ENCODE measurements at places on chromosomes 6 and 20.

DNA sequence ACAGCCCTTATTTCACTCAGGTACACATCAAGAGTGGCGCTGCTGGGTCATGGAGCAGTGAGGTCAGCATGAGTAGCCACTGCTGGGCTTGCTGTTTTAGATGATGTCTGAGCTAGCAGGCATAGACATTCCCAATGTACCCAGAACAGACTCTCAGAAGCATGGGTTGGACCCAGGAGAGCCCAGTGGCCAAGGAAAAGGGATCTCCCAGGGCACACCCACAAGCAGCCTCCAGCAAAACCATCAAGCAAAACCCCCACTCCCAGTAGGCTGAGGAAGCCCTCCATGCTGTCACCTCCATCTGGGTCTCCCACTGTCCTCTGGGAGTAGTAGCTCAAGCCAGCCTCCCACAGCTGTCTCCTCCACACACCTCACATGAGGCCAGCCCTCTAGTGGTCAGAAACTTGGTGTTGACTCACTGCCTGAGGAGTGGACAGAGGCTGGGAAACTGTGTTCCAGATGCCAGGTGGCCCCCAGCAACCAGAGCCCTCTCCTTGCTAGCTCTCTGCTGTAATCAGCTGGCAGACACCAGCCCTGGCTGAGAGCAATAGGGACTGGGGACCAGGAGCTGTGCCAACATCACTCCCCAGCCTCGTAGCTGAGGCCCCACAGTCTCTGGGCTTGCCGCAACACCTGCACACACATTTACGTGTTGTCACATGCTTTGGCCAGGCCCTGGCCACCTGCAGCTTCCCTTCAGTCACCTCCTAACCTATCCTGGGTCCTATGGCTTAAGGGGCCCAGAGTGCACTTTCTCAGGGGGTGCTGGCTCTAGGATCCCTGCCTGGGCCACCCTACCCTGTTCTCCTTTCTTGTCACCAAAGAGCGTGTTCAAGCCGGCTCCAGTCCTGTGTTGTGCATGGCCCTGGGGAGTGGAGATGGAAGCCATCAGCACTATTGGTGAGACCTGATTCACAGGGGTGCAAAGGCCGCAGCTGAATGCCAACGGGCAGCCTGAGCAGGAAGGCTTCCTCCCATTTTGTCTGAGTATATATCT lies 1.9 kb upstream of the AP5S1 start:
- peak; percentile 80 for DNase-seq

DNA sequence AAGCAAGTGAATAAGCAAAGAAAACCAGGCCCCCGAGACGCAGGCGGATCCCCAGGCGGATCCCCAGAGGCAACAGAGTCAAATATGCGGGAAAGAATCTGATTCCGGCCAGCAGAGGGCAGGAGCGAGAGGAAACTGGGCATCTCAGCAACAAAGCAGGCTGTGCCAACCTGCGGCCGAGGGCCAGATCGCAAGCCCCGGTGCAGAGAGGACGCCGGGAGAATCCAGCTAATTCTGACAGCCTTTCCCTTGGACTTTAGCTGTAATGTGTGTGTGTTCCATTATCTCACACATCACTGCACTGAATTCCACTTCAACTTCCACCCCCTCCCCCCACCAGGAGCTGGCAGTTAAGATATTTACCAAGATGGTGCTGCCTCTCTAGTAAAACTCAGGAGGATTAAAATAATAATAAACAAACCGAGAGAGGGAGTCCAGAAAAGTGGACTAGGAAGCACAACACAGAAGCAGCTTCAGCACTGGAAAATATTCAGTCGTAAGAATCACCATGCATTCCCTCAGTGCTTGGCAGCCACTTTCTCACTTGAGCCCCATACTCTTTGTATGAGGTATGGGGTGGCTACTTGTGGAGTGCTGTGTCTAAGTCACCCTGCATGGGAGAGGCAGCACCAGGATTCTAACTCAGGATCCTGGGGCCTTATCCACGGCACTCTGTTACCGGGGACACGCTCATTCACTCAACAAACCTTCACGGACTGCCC lies 66.2 kb upstream of the SNX9 start:
- DNase-seq, result peak; percentile 87

GRCh38 chr6:53710788-53711187 lies 45.2 kb upstream of the KLHL31 start:
- DNase-seq, result no peak

DNA sequence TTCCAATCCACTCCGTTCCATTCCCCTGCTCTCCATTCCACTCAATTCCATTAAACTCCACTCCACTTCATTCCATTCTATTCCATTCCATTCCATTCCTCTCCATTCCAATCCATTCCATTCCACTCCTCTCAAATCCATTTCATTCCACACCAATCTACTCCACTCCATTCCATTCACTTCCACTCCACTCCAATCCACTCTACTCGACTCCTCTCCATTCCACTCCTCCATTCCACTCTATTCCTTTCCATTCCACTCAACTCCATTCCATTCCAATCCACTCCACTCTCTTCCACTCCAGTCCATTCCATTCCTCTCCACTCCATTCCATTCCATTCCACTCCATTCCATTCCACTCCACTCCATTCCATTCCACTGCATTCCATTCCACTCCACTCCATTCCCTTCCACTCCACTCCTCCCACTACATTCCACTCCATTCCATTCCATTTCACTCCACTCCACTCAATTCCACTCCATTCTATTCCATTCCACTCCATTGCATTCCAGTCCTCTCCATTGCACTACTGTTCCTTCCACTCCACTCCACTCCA lies 22.6 kb upstream of the DEFB125 start:
- no peak for DNase-seq

GRCh38 chr6:33279971-33280511 lies 3.1 kb downstream of the B3GALT4 start:
- peak; percentile 47 for DNase-seq

GRCh38 chr6:26598267-26598666 lies 1.5 kb downstream of the ABT1 start:
- DNase-seq, result no peak

GRCh38 chr20:58099956-58100730 lies 128.3 kb downstream of the ANKRD60 start:
- no peak for DNase-seq

DNA sequence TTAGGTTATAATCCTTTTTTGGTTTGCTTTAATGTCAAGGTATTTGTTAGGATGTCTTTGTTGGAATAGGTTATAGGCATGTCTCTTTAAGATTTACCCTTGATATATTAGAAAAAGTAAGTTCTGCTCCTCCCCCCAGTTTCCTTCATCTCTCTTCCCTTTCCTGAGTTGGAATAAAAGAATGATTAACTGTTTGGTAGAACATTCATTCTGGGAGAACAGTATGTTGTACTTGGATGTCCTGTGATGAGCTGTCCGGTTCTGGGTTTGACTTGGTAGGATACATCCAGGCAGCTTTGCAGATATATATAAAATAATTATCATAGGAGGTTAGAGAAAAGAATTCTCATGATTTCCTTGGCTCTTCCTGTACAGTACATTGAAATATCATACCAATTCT lies 199.6 kb upstream of the RREB1 start:
- no peak for DNase-seq

GRCh38 chr6:161360520-161360919 lies 86.7 kb upstream of the AGPAT4 start:
- no peak for DNase-seq

- DNase-seq, result no peak
Measured at GRCh38 chr20:1720845-1721475, 63.4 kb upstream of the SIRPG start.

Data from GM03348 (cell line).